Cardiac muscle cell (in vitro differentiated cells and primary cell): ENCODE measurements at places on chromosomes 2 and 18. TPM values are rescaled to one million over a fixed set of nuclear protein-coding genes. Genes with fewer than 3 reads are reported as not detected.

The GREB1 gene
- total RNA-seq = 32.6 and 50.5 TPM in 2 replicates

The SPATA3 gene
- total RNA-seq = not detected in 2 replicates

The GPAT2 gene
- 1.5 and 3.5 TPM in 2 replicates for total RNA-seq

The FNDC4 gene
- total RNA-seq = 39.4 and 53.4 TPM in 2 replicates

The IL36RN gene
- total RNA-seq = not detected in 2 replicates

The ANKMY1 gene
- 6.9 and 10.8 TPM in 2 replicates for total RNA-seq

The MYCN gene
- total RNA-seq = 48.1 and 72.5 TPM in 2 replicates

The MAPK4 gene
- 62.3 and 68.9 TPM in 2 replicates for total RNA-seq

The C2orf49 gene
- total RNA-seq = 21.5 and 37.9 TPM in 2 replicates

The FAM124B gene
- total RNA-seq = 0.30 TPM in 1 of 2 replicates, not detected in the other

The CCDC85A gene
- total RNA-seq = 8.1 and 9.6 TPM in 2 replicates

The REG1B gene
- not detected in 2 replicates for total RNA-seq

GRCh38 chr2:64455545-64455944, 1.6 kb downstream of the LGALSL start:
- no peak for DNase-seq

DNA sequence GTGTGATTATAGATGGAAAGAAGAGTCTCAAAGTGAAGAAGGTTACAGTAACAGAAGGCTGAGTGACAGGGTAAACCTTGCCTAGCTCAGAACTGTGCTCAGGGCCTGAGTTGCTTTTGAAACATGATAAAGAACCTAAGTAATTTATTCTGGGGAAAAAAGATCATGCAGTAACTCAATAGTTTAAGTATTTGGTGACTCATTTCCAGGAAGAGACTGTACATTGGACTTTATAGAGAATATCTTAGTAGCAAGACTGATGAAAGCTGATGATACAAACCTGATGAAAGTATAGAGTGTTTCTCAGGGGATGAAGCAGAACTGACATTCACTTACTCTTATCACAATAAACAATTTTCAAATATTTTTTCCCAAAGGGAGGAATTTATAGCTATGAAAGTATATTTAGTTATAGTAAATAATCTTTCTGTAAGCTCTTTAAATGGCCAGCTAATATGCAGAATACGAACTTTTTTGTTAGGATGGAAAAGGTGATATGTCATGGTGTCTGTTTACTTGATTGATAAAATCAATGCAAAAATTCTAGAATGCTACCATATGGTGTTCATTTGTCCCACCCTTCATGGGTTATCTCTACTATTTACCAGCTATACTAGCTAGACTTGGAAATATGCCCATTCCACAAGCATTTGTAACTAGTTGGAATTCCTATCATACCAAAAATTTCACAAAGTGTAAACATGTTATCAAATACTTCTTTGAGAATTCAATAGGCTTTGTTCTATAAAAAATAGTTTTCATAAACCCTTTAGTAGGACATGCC, 1265.5 kb upstream of the ACVR2A start:
- peak; percentile 80 for DNase-seq

GRCh38 chr18:24837066-24837465, 376.6 kb downstream of the HRH4 start:
- DNase-seq = peak; percentile 7

- no peak for DNase-seq
These were observed 36.8 kb downstream of the SLC66A2 start for GRCh38 chr18:79914614-79915160.

- peak; percentile 80 for DNase-seq
These were observed 1.0 kb upstream of the TUBB6 start for GRCh38 chr18:12306752-12307700.

DNA sequence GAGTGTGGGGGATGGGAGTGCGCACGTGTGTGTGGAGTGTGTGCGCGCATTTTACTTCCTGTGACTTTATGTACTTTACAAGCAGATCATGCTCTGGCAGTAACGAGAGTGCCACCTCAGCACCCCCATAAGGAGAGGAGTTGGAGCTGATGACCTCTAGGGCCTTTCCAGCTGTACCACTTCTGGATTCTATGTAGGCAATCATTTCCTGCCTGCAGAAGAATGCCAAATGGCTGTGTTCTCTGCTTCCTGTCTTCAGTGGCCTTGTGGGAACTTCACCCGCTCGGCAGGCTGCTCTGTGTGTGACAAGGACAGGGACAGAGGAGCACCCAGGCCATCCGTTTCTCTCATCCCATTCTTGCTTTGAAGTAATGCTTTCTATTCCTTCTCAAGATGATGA, 22.8 kb upstream of the ZNF385B start:
- DNase-seq = no peak

GRCh38 chr2:50754514-50754913, 277.4 kb downstream of the NRXN1 start:
- DNase-seq = no peak

DNA sequence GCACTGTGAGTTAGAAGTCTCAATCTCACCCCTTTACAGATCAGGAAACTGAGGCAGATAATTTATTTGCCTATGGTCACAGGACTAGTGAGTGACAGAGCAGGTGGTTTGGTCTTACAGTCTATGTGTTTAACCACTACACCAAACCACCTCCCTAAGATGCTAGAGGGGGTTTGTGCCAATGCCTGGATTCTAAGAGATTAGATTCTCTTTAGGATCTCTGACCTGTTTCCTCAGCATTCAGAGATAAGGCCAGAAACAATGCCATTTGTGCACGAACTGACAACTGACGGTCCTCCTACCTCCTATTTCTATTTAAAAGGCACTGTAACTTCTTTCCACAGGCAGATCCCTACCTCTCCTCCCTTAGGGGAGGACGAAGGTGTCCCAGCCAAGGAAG, 2.3 kb upstream of the SLC20A1 start:
- DNase-seq = no peak

DNA sequence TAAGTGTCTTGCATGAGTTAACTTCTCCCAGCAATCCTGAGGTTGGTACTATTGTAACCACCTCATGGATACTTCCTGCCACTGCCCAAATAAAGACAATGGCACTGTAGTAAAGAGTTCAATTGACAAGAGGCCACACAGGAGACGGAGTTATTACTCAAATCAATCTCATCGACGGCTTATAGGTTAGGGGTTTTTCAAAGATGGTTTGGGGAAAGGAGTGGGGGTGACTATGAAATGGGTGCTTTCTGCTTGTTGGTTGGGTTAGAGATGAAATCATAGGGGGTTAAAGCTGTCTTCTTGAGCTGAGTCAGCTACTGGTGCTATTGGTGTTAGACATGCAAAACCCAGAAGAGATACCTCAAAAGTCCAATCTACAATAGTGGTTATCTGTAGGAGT, 1258.0 kb upstream of the ZEB2 start:
- DNase-seq = no peak

DNA sequence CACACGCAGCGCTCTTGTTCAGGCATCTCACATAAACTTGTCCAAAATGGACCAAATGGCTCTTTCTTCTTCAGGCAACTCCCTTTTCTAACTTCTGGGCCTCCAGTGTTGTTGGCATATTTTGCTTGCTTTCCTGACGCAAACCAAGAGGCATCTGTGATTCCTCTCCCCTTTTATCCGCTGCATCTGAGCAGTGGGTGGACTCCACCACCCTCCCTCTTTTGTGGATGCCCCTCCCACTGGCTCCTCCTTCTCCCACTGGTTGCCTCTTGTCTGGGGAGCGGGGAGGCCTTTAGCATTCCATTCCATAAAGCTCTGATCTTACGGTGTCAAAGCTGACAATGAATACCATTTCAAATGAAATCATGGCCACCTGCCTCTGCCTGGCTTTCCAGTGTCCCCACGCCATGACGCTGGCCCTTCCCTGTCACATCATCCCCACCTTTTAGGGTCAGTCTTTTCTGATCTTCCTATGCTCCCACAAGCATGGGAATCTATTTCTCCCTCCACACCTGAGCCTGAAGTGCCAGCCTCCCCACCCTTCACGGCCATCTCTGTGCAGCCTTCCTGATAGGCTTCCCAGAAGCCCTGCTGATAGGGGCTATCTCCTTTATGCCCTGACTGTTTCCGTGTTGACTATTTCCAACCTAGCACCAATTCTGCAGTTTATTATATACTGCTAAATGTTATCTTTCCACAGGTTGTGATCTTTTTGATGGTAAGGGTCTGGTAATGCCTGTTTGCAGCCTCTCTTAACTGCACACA, 51.5 kb downstream of the RPL37A start:
- no peak for DNase-seq

DNA sequence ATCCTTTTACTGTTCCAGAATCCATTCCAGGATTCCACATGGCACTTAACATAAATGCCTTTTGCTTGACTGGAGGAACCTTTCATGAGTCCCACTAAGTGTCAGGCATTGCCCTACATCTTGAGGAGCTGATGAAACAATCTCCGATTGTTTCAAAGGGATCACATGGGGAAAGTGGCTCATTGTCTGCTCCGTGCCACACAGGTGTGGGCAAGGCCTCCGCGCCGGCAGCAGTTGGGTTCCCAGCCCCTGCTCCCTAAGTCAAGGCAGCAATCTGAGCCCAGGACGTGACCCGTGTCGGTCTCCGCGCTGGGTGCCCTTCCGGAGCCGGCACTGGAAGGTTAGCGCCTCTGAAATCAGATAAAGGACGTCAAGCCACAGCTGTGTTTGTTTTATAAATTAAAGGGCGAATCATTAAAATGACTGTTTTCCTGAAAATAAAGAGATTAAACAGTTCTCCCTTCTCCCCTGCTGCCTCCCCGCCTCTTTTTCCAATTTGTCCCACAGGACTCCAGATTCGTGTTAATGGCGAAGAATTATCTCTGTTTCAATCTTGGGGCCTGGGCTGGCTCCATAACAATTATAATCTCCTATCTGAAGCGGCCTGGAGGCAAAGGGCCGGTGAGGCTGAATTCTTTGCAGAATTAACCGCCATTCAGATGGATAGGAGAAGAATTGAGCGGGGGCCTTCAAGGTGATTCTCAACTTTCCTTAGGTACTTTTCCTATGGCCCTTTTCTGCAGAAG, 84.3 kb upstream of the FZD7 start:
- no peak for DNase-seq

DNA sequence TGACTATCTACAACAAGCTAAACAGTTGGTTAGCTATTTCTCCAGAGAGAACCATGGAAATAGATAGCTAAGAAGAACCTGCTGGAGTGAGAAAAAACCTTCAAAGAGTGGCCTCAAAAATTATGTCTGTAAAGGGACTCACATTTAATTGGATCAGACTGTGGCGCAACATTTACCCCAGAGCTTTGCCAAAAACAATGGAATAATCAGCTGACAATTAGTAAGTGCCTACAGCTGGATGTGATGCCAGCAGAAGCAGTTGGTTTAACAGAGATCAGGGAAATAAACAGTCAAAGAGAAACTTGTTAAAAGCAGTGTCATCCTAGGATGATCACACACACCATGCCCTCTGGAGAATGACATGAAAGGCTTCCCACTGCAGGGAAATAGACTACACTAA, 310.7 kb downstream of the CLIP4 start:
- DNase-seq = no peak

DNA sequence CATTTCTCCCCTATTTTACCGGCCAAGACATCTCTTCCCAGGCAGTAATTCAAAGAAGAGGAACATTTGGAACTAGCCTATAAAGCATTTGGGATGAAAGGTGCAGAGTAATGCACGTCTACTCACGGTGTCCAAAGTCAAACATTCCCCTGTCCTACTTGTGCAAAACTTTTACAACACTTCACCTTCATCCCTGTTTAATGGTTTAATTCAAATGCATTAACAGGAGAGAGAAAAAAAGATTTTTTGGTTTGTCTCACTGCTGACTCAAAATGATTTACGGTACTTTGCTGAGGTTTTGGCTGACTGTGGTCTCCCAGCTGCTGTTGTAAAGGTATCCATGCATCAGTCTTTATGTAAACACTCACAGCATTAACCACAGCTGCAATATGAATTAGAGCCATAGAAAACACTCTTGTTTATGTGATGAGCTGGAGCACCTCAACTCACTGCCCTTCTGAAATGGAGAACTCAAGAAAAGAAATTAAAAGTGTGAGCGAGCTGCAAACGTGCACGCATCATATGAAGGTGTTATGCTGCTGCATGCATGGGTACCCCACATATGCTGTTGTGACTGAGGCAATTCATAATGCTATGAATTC, 220.5 kb downstream of the PIEZO2 start:
- DNase-seq = peak; percentile 29

DNA sequence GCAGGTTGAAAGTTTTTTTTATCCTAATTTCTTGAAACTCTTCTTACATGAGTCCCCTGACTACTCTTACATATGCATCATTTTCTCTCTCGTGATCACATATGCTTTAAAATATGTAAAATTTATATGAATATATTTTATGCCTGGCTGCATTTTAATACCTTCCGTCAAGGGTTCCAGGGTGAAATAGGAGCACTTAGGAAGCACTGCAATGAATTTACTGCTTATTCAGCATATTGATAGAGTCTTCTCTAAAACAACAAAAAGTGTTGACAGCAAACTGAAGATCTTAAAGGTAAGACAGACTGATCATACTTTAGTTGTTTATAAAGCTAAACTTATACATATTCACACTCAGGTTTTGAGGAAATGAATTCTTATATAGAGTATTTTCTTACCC, 1191.6 kb upstream of the CRIM1 start:
- DNase-seq = no peak

DNA sequence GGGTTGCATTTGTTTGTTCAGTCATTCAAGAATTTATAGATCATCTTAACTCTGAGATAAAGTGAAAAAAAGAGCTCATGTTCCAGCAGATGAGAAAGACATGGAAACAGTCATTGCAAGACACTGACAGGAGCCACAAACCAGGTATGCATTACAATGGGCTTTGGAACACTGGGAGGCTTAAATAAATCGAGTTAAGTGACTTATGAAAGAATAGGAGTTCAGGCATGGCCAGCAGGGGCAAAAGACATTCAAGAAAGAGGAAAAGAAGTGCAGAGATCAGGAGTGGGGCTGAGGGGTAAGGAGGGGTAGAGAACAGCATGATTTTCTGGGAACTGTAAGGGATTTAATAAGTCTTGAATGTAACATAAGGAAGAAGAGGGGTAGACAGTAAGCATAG, 121.2 kb upstream of the EPC2 start:
- DNase-seq = no peak

DNA sequence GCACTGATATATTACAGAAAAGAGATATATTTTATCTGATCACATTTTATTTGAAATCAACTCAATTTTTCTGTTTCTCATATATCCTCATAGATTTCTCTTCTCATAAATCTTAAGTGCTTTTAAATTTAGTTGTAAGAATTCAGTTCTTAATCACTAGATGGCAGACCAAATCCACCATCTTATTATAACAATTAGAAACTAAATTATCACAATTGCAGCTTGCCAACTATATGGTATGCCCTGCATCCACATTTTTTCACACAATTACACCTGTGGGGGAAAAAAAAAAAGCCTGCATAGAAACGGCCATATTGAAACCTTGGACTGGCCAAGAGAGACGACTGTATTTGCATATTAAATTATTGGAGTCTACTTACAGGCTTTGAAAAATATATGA, 64.4 kb downstream of the COL5A2 start:
- DNase-seq = no peak

DNA sequence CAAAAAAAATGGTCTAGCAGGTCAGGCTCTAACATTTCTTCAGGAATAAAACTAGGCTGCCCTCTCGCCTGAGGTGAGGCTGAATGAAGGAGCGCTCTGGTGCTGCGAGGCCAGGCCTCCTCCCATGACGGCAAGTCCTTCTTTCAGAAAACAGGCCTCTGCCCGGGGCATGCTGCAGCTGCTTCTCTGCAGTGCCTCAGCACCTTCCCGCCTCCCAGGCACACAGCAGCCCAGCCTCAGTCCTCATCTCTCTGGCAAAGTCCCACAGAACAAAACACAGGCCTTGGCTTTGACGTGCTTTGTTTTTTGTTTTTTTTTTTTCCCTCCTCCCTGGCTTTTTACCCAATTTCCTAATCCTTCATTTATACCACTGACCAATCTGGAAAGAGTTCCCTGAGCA, 74.8 kb downstream of the BCL11A start:
- DNase-seq = peak; percentile 19
